Vein endothelial cell (primary cell): ENCODE measurements at places on chromosomes 6 and 20. TPM values are rescaled to one million over a fixed set of nuclear protein-coding genes. Genes with fewer than 3 reads are reported as not detected.

The CST9L gene
- not detected in 2 replicates for total RNA-seq

The SYNGAP1 gene
- 3.6 and 5.3 TPM in 2 replicates for total RNA-seq

The ANKRD66 gene
- not detected in 2 replicates for total RNA-seq

The SLC22A2 gene
- not detected in 2 replicates for total RNA-seq

The NT5DC1 gene
- 4.6 and 7.9 TPM in 2 replicates for total RNA-seq

The FOXQ1 gene
- total RNA-seq = not detected in 2 replicates

The XKR7 gene
- total RNA-seq = not detected in 2 replicates

The THEMIS gene
- total RNA-seq = not detected in 2 replicates
